Activated T-cell treated with anti-CD3 and anti-CD28 coated beads, Interleukin-2, amount 50 U/mL, for 48 hours (primary cell): ENCODE measurements at places on chromosomes 11 and 22.
A peak's percentile ranks its signal among the peaks of the same experiment; 100 is the strongest.

- DNase-seq: peak; percentile 58
Observed at GRCh38 chr22:36368359-36368983, 19.3 kb downstream of the MYH9 start.

GRCh38 chr11:35714882-35715627 lies 52.5 kb downstream of the TRIM44 start:
- peak; percentile 21 for DNase-seq

DNA sequence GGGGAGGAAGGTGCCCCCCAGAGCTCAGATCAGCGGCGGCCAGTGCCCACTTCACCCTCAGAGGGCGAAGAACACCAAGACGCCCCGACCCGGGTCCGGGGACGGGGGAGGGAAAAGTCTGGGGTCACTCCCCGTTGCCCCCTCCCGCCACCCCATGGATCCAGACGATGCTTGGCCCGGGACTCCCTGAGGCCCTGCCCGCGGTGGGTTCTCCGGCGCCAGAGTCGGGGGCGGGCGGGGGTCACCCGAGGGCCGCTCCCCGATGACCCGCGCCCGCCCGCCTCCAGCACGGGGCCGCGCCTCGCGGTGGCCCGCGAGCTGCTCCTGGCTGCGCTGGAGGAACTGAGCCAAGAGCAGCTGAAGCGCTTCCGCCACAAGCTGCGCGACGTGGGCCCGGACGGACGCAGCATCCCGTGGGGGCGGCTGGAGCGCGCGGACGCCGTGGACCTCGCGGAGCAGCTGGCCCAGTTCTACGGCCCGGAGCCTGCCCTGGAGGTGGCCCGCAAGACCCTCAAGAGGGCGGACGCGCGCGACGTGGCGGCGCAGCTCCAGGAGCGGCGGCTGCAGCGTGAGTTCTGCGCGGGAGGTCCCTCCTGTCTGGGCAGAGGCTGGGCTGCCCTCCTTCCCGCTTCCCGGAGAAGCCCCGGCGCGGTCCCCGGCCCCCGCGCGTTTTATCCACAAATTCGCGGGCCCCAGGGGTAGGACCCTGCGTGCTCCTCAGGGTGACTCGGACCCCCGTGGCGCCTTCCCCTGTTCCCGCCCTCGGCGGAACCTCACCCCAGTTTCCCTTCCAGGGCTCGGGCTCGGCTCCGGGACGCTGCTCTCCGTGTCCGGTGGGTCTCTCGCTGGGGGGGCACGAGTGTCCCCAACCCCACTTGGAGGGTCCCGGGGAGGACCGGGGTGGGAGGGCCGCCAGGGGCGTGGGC lies 1.1 kb downstream of the NLRP6 start:
- DNase-seq: peak; percentile 24

GRCh38 chr22:36349726-36350125 lies 38.0 kb downstream of the MYH9 start:
- no peak for DNase-seq

GRCh38 chr22:39478441-39478850 lies 21.6 kb downstream of the MGAT3 start:
- peak; percentile 35 for DNase-seq

DNA sequence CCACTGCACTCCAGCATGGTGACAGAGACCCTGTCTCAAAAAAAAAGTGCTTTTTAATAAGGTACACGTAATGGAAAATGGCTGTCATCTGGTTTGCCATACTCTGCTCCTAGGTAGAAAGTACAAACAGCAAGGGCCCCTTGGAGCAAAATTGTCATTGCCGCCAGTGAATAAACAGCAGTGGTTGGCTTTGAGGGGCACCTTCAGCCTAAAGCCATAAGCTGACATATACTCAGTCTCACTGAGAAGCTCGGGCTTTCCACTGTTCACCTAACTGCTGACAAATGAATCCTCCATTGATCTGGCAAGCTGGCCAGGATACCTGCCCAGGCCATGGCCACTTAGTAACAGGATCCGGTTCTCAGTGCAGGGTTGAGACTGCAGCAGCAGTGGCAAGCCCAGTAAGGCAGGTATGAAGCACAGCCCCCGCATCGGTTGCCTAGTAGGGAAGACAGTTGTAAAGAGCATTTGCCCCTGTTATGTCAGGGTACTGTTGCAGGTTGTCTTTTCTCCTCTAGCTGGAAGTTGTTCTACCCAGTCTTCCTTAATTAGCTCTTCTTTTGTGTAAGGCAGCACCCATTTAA lies 38.8 kb downstream of the MARK2 start:
- DNase-seq: no peak

GRCh38 chr22:44080936-44081861 lies 57.1 kb downstream of the PARVB start:
- DNase-seq: peak; percentile 67

- DNase-seq: no peak
Observed at GRCh38 chr11:38593649-38594048, 1995.6 kb upstream of the RAG2 start.

GRCh38 chr11:124716591-124716990 lies 23.2 kb upstream of the NRGN start:
- no peak for DNase-seq

GRCh38 chr22:35703861-35704584 lies 13.6 kb upstream of the APOL5 start:
- DNase-seq: no peak

DNA sequence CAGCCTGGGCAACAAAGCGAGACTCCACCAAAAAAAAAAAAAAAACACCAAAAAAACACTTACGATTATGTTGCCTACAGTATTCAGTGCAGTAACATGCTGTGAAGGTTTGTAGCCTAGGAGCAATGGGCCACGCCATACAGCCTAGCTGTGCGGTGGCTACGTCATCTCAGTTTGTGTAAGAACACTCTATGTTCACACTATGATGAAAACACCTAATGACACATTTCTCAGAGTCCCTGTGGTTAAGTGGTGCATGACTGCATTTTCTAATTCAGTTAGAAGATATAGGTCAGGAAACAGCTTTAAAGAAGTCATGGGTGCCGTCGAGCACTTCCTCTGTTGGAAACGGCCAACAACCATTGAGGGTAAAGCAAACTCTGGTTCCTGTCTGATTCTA lies 75.7 kb upstream of the ANO1 start:
- DNase-seq: peak; percentile 58

DNA sequence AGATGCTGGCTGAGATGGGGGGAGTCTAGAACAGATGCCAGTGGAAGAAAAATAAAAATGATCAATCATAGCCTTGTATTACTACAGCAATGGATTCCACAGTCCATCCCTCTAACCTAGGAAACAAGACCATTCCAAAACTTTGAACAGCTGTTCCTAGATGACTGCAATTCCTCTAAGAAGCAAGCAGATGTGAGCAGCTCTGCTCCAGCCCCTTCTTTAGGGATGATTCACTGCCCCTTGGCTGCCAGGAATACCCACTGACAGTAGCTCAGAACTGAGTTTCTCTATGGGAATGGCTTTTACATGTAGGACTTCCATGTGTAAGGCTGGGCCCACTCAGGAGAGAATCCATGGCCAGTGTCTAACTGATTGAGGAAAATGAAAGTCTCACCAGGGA lies 943.9 kb downstream of the OPCML start:
- no peak for DNase-seq

- no peak for DNase-seq
Observed at GRCh38 chr22:43850529-43850928, 11.8 kb downstream of the SULT4A1 start.

DNA sequence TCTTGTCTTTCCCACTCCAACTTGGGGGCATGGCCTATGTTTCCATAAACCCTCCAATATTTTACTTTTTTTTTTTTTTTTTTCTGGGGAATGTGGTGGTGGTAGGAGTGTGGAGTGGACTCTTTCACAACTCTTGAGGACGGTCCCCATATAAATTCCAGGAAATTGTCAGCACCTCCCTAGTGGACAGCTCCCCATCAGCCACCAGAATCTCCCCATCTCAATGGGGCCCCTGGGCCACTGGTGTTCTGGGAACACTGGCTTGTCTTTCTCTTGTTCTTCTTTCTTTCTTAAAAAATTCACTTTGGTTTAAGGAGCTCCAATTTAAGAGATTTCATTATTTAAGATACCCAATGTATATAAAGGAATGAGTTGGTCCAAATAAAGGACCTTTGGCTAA lies 74.1 kb downstream of the ADM start:
- DNase-seq: no peak

- DNase-seq: peak; percentile 43
Observed at GRCh38 chr22:46055181-46055875, 78.4 kb upstream of the WNT7B start.

GRCh38 chr11:110356762-110357671 lies 60.6 kb upstream of the RDX start:
- DNase-seq: no peak

DNA sequence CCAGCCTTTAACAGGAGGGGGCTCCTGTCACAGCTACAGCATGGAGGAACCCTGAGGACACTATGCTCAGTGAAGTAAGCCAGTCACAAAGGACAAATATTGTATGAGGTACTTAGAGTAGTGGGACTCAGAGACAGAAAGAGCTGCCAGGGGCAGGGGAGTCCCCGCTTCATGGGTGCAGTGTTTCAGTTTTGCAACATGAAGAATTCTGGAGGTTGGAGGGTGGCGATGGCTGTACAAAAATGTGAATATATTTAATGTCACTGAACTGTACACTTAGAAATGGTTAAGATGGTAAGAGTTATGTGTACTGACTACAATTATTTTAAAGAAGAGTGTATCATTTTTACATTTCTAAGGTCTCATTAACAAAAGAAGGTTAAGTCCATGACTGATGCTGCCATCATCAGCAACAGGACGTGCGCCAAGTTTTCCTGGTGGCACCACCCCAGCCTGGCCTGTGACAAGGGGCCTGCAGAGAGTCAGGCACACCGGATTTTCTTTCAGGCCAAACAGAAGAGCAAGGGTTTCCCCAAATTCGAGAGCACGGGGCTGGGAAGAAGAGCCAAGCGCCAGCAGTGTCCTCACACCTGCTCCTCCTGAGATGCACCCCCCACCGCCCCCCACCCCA lies 22.1 kb downstream of the YPEL1 start:
- no peak for DNase-seq

DNA sequence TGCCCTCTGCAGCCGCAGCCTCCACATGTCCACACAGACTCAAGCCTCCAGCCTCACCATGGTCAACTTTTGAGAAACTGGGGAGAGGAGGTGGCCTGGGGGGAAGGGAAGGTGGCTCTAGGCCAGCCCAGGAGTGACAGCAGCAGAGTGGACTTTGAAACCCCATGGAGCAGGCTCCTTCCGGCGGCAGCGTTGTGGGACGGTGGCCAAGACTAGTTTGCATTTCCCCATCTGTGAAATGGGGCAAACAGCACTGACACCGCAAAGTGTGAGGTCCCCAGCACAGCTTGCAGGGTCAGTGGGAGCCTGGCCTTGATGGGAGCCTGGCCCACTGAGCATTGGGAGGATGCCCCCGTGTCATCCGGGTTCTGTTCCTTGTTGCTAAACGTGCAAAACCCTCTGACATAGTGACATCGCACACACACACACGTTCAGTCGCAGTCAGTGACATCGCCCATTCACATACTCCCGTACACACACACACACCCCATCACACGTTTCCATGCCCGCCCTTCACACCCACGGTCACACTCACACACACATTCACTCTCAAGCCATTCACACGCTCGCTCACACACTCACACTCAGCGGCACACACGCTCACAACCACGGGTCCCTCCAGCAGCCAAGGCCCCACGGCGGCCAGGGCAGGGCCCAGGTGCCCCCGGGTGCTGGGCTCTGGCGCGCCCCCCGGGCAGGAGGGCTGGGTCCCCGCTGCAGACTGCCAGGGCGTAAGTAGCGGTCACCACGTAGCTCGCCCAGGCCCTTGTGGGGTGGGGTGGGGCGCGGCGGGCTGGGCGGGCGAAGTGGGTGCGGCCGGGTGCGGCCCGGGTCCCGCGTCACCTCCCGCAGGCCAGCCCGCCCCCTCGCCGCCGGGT lies 585 bp downstream of the CYB5R3 start:
- peak; percentile 62 for DNase-seq

DNA sequence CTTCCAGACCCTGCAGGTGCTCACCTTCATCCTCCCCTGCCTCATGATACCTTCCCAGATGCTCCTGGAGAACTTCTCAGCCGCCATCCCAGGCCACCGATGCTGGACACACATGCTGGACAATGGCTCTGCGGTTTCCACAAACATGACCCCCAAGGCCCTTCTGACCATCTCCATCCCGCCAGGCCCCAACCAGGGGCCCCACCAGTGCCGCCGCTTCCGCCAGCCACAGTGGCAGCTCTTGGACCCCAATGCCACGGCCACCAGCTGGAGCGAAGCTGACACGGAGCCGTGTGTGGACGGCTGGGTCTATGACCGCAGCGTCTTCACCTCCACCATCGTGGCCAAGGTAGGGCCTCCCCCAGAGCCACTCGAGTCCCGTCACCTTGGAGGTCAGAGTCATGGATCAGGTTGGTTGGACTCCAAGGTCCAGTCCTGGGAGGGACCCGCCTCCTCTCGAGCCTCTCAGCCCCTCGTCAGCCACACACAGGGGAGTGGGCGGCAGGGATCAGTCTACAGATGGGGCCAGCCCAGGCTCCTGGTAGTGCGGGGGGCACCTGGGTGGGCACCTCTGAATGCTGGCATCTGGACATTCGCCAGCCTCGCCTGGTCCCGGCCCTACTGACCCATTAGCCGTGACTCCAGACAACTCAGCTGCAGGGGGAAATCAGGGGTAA lies 34.8 kb upstream of the SLC22A12 start:
- DNase-seq: no peak

DNA sequence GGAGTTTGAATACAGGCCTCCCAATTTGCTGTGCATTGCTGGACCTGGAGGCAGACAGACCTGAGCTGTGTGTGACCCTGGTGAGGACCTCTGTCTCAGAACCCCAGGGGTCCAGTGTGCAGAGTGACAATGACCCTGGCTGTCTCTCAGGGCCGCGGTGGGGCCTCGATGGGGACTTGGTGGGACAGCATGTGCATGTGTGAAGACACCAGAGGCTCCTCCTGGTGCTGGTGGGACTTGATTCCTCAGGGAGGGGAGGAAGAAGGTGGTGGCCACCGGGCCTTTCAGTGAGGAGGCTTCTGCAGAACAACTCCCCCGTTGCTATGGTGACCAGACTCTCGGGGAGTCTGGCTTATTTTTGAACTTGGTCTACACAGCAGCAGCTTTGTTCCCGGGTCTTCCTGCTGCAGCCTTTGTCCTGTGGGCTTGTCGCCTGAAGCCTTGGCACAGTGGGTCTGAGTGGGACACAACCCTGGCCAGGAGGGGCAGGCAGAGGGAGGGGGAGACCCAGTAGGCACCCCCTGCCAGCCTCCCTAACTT lies 35.3 kb downstream of the MCM5 start:
- no peak for DNase-seq

GRCh38 chr22:30351226-30351625 lies 5.5 kb downstream of the SF3A1 start:
- DNase-seq: no peak

GRCh38 chr11:43837879-43838278 lies 42.8 kb upstream of the ALKBH3 start:
- DNase-seq: no peak

DNA sequence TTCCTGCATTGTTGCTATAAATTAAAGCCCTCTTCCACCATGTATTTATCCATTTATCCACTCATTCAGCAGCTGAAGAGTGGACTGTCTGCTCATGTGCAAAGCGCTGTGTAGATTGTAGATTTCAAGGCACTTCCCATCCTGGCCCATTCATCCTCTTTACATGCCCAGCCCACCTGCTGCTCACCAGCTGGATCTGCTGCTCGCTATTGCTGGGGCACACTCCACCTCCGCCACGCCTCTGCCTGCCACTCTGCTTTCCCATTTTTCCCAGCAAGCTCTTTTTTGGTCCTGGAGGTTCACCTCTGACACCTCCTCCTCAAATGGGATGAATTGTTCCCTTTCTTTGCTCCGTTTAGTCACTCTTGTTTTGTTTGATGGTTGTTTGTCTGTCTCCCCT lies 48.3 kb downstream of the CEP164 start:
- DNase-seq: no peak

- no peak for DNase-seq
Observed at GRCh38 chr11:26011474-26011873, 320.5 kb upstream of the ANO3 start.

GRCh38 chr11:18720091-18720807 lies 5.7 kb downstream of the IGSF22 start:
- no peak for DNase-seq
